ENCODE measurements at places on chromosomes 5 and 9.

DNA sequence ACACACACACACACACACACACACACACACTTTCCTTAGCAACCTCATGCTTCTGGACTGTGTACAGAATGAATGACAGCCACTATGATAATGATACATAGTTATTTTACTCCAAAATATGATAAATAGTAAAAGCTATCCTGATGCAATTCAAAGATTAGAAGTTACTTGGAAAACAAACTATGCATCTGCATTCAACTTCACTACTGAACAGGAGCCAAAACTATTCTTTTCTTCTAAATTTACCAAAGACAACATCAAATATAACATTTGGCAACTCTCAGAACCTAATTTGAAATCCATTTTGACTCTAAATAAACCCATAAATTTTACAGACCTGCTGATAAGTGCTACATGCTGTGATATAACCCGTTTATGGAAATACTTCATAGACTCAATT is 33.3 kb downstream of the GLIS3 start:
- no peak for DNase-seq

- no peak for DNase-seq
These were observed 184.9 kb downstream of the ZSWIM6 start for GRCh38 chr5:61516946-61517345.

- DNase-seq: no peak
These were observed 107.3 kb downstream of the OR2K2 start for GRCh38 chr9:111222757-111223156.

DNA sequence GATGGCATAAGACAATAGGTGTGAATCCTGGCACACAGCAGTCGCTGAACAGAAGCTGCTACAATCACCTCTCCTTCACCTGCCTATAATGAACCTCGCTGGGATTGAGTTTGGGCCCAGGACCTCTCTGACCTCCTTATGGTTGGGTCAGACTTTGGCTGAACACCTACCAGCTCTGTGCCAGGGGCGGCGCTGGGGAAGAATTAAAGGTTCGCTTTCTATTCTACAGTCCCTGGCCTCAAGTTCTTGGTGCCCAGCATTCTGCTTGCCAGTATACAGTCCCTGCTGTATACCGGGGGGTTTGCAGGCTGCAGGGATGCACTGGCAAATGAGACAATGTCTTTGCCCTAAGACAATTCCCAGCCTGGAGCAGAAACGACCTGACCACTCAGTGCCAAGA is 895 bp upstream of the STRBP start:
- DNase-seq: no peak

GRCh38 chr5:14167211-14167845 is 24.2 kb downstream of the TRIO start:
- no peak for DNase-seq

- no peak for DNase-seq
These were observed 291.4 kb downstream of the ARHGEF28 start for GRCh38 chr5:73917433-73917832.

- no peak for DNase-seq
These were observed 400.2 kb upstream of the IRX4 start for GRCh38 chr5:2282893-2283292.

GRCh38 chr9:94127806-94128205 is 43.5 kb downstream of the PTPDC1 start:
- DNase-seq: no peak
